ENCODE measurements at places on chromosomes 6 and 20.

DNA sequence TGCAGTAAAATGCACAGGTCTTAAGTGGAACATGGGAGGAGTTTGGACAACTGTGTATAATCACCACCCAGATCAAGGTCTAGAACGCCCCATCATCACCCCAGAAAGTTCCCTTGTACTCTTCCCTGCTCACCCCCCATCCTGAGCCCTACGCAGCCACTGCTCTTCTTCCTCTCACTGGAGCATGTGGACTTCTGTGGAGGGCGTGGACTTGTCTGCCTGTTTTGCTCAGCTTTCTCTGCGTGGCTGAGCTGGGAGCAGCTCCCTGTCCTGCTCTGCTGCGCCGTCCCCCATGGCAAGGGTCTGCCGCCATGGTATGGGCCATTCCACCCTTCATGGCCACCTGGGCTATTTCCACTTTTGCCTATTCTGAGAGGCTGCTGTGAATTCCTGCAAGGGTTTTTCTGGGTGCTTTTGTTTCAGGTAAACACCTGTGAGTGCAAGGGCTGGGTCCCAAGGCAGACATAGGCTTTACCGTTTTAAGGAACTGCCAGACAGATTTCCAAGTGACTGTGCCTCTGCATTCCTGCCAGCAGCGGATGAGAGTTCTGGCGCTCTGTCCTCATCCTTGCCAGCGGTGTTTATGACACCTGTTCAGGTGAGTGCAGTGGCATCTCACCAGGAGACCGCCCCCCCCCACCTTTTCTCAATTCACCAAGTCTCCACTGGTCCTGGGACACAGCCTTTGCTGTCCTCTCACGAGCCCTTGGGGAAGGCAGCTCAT, 19.7 kb downstream of the PCK1 start:
- no peak for DNase-seq

DNA sequence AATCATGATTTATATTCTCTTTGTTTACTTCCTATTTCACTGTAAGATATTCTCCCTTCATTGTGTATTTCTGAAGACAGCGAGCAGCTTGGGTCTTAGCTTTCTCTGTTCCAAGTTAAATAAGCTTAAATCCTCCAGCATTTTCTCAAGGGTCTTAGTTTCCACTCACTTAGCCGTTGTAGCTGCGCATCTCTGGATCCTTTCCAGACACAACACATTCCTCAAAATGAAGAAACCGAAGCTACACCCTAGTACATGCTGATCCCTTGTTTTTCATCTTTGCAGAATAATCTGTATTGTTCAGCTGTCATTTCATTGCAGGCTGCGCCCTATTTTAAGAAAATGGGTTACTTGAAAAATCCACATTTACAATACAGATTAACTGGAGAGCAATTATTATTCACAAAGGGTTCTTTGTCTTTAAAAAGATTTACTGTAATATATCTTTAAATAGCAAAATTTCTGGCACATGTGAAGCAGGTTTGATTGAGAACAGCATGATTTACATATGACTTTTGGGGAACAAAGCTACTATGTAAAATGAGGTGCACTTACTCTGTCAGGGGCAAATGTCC, 375.8 kb downstream of the QKI start:
- DNase-seq: no peak

GRCh38 chr6:150494241-150494640, 105.4 kb upstream of the PLEKHG1 start:
- DNase-seq: no peak

- no peak for DNase-seq
Measured at GRCh38 chr6:84409911-84410310, 182.5 kb upstream of the CEP162 start.

GRCh38 chr6:148471624-148472159, 129.1 kb downstream of the SASH1 start:
- DNase-seq: no peak

DNA sequence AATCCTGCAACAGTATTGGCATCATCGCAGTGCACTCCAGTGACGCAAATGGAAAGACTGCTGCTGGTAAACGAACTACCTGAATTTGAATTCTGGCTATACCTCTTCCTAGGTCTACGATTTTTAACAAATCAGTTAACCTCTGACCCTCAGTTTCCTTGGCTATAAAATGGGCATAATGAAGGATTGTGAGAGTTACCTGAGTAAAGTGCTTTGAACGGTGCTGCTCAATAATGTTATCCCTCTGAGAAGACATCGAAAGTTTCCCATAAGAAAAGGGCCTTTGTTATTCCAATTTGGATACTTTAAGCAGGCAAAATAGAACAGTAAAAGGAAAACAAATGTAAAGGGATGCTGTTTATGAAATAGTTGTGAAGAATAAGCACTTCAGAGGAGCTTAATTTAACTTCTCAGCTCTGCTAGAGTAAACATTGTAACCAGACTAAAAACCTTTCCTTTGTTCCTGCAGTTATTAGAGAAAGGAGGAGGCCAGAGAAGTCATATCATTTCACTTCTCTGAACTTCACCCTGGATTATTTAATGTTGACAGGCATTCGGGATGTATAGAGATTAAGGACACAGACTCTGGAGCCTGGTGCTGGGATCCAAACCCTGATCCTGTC, 5.8 kb downstream of the SGK1 start:
- peak; percentile 72 for DNase-seq

DNA sequence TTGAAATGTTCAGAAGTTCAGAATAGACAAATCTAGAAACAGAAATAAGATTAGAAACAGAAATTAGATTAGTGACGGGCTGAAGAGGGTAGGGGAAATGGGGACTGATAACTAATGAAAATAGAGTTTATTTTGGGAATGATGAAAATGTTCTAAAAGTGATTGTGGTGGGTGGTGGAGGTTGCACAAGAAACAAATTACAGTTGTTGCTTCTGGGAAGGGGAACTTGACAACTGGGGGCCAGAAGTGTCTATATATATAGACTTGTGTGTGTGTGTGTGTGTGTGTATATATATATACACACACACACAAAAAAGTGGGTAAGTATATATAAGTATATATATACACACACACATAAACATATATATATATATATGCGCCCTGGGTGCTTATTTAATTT, 86.5 kb upstream of the RREB1 start:
- DNase-seq: no peak

DNA sequence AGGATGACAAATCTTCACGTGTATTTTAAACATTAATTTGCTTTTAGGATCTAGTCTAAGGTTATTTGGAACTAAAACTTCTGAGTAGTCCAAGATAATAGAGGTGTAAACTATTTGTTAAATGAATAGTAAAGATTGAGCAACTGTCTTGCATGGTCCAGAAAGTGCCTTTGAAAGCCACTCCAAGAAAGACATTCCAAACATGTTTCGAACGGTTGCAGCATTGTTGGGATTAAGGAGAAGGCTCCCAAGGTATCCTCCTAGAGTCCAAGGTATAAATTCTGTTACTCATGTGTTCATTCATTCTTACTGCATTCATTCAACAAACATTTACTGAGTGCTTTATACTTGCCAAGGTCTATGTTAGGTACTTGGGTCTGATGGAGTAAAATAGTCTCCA, 28.8 kb upstream of the MYLK2 start:
- DNase-seq: no peak

- DNase-seq: no peak
Measured at GRCh38 chr6:165184192-165184979, 125.0 kb downstream of the C6orf118 start.

DNA sequence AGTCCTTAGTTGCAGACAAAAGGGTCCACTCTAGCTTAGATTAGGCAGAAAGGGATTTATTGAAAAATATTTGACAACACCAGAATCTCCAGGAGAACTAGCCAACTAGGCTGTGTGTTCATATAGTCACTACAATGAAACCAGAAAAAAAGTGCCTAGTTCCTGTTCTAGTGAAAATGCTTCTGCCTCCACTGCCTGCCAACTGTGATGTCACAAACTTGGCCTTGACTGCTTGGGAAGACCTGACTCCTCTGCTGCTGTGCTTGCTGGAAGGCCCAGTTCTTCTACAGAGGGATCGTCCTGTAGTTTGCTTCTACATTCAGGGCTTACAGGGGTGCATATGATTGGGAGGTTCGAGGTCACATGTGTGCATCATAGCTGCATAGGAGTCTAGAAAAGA, 40.3 kb upstream of the XRN2 start:
- DNase-seq: no peak

GRCh38 chr6:8958894-8959511, 523.7 kb upstream of the SLC35B3 start:
- DNase-seq: no peak

- peak; percentile 88 for DNase-seq
Measured at GRCh38 chr20:50192364-50193198, 2.0 kb downstream of the CEBPB start.

GRCh38 chr20:15625981-15626380, 947.3 kb downstream of the KIF16B start:
- no peak for DNase-seq

DNA sequence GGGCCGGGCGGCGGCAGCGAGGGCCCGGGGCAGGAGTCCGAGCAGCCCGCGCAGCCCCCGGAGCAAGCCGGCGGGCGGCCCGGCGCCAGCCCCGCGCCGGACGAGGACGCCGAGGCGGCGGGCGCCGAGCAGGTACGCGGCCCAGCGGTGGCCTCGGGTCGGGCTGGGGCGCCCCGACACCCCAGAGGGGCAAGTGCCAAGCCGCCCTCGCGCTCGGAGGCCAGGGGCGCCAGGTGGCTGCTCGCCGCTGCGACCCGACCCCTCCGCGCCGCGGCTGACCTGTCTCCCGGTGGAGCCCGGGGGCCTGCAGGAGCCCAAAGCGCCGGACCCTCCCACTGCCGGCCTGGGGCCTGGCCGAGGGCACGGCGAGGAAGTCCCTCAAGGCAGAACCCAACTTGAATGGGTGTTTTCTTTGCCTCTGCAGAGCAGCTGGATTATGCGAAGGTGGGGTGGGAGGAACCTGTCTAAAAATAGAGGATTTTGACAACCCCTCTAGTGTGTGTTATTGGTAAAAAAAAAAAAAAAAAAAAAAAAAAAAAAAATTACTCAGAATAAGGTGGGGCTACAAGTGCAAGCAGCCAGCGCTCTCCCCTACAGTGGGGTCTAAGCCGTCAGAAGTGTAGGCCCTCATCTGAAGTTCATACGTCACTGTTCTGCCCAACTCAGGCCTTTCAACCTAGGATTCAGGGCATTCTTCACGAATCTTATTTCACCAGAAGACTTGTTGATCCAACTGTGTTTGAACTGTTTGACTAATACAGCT, 609 bp downstream of the OGFRL1 start:
- peak; percentile 61 for DNase-seq

DNA sequence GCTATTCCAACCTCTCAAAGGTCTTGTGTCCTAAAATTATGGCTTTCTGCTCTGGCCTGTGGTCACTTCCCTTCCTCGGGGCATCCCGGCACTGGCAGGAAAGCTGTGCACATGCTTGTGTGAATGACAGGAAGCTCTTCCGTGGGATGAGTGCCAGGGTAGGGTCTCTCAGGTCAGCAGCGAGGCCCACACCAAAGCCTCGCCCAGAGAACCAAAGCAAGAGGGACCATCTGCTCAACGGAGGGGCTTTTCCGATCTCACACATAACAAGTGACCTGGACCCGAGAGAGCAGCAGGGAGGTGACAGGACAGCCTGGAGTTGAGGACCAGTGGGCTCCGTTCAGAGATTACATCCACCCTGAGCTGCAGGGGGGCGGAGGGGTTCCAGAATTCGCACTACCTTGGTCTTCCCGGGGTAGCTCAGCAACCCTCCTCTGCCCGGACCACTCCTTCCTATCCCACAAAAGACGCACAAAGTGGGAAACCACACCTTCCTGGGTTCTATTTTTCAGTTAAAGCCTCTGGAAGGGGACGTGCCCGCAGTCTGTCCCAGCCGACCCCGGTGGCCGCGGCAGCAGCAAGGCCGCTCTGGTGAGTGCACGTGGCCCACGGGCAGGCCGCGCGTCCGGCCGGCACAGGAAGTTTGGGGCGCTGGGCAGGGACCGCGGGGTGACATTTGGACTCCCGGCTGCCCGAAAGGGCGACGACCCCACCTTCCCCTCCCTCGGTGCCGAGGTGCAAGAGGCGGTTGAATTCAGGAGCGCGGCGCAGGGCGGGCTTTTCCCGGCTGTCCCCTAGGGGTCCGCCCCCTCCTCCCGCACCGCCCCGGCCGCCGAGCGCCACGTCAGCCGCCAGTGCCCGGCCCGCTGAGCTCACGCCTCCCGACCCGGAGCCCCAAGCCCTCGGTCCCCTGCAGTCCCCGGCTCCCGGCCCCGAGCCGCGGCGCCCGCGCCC, 988 bp downstream of the TXNDC5 start:
- peak; percentile 77 for DNase-seq

GRCh38 chr20:37839432-37839827, 63.5 kb upstream of the VSTM2L start:
- DNase-seq: no peak

GRCh38 chr6:135789375-135790050, 62.0 kb upstream of the PDE7B start:
- DNase-seq: no peak

DNA sequence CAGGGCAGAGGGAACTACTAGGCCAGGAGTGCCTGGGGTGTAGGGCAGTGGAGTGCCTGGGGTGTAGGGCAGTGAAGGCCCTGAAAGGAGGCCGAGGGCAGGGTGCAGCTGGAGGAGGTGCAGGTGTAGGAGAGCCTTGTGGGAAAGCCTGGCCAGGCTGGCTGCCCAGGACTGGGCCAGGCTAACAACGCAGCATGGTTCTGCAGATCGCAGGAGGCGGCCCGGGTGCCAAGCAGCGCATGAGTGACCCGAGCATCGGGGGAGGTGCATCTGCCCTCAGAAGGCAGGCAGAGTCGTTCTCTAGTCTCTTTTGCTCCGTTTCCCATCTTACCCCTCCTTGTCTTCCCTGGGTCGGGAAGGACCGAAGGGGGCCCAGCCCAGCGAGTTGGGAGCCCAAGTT, 151.5 kb upstream of the PHACTR3 start:
- no peak for DNase-seq

DNA sequence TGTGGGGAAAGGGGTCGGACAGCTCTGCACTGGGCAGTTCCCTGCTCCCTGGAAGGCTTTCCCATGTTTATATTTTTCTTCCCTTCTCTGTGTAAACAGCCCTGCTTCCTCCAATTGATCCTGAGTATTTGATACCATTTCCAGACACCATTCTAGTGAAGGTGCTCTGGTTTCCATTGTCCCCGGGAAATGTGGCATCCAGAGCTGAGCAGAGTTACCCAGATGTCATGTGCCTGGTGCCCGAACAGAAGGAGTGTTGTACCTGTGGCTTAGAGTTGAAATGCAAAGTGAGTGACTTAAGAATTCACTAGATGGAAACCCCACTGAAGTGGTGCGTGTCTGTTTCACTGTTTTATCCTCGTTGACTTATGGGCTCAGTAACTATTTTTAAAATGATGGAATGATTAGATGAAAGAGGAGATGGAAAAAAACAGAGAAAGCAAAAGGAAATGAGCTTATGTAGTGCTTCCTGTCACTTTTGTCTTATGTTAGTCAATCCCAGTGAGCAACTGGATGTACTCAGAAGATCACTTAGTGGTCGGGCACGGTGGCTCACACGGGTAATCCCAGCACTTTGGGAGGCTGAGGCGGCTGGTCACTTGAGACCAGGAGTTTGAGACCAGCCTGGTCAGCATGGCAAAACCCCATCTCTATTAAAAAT, 83.8 kb downstream of the SASH1 start:
- no peak for DNase-seq
